HT1080 (cell line): ENCODE measurements at places on chromosomes 5 and 9. TPM values are rescaled to one million over a fixed set of nuclear protein-coding genes. Genes with fewer than 3 reads are reported as not detected.

GRCh38 chr5:67405755-67406154, 209.2 kb upstream of the CD180 start:
- no peak for DNase-seq

The ZNF608 gene
- total RNA-seq, result 0.70 and 0.96 TPM in 2 replicates

DNA sequence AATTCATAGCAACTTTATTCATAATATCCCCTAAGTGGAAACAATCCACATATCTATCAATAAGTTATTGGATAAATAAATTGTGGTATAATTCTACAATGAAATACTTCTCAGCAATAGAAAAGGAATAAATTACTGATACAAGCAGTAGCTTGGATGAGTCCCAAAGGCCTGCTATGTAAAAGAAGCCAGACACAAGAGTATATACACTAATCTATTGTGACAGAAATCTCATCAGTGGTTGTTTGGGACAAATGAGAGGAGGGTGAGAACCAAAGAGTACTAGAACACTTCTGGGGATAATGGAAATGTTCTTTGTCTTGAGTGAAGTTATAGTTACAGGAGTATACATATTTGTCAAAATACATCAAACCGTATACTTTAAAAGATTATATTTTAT, 119.3 kb downstream of the SNCAIP start:
- DNase-seq, result no peak

GRCh38 chr5:151251001-151251551, 1.9 kb upstream of the GM2A start:
- DNase-seq, result no peak

The CLIC3 gene
- 1.0 and 1.7 TPM in 2 replicates for total RNA-seq

The ELOVL7 gene
- 2.6 and 4.4 TPM in 2 replicates for total RNA-seq

GRCh38 chr5:57172466-57173318, 1.2 kb upstream of the GPBP1 start:
- peak; percentile 25 for DNase-seq

- peak; percentile 84 for DNase-seq
These were observed 88.0 kb upstream of the ELL2 start for GRCh38 chr5:96049398-96050272.

DNA sequence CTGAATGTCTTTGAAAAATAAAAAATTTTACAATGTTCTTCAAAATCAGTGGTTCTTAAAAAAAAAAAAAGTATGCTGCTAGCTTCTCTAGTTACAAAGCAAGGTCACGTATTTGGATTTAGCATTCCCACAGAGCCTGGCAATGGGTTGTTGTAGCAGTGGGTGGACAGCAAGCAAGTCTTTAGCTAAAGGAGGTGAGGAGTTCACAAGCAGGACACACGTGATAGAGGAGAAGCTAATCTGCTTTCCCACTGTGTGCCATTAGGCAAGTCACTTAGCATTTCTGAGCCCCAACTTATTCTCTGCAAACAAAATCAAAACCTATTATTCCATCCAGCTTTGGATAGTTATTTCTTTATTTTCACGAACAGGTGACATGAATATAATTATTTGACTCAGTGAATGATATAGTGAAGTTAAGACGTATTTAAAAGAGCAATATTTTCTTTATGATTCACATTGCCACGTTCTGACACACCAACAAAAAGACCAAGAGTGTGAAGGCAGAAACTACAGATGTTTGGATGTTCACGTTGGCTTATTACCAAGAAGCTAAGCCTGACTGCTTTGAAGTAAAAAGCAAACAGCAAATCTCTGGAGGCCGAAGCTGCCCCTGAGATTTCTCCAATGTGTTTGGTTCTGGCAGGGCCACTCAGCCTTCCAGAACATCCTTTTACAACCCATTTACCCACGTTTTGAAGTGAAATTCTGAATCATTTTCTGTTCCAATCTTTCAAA, 612.1 kb upstream of the CDH6 start:
- DNase-seq, result peak; percentile 8

The KCNV2 gene
- not detected in 2 replicates for total RNA-seq

GRCh38 chr5:96838201-96839070, 30.7 kb upstream of the ERAP1 start:
- DNase-seq, result no peak

DNA sequence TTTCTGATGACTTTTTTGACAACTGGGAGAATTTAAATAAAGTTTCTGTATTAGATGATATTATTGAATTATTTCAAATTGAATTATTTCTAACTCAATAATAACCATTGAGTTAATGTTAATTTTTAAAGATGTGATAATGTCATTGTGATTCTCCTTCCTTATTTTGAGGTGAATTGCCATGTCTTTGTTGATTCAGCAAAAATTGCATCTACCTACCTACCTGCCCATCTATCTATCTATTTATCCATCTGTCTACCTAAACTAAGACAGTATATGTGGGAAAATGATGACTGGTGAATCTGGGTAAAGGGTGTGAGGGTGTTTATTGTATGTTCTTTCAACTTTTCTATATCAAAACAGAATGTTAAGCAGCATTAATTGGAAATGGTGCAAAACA, 75.0 kb downstream of the G3BP1 start:
- DNase-seq, result no peak

DNA sequence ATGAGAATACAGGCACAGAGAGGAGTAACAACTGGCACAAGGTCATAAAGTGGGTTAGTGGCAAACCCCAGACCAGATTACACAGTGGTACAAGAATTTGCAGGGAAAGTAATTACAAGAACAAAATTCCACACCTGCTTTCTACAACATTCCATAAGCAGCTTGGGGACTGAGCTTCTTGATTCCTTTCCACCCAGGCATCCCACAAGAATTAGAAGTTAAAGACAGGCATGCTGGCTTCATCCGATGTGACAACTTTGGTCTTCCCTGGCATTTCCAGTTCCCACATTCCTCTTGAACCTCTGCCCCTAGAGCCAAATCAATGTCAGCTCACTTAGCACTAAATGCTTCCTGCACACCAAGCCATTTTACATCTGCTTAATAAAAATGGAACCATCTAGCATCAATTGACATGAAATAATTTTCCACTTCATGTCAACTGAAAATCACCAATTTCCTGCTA, 435.8 kb upstream of the PAPPA start:
- peak; percentile 60 for DNase-seq

The VCP gene
- 396 and 426 TPM in 2 replicates for total RNA-seq

The PCDHA7 gene
- total RNA-seq, result not detected in 2 replicates

The LCN10 gene
- not detected in 2 replicates for total RNA-seq

GRCh38 chr5:130727830-130728229, 437.2 kb downstream of the HINT1 start:
- DNase-seq, result no peak

DNA sequence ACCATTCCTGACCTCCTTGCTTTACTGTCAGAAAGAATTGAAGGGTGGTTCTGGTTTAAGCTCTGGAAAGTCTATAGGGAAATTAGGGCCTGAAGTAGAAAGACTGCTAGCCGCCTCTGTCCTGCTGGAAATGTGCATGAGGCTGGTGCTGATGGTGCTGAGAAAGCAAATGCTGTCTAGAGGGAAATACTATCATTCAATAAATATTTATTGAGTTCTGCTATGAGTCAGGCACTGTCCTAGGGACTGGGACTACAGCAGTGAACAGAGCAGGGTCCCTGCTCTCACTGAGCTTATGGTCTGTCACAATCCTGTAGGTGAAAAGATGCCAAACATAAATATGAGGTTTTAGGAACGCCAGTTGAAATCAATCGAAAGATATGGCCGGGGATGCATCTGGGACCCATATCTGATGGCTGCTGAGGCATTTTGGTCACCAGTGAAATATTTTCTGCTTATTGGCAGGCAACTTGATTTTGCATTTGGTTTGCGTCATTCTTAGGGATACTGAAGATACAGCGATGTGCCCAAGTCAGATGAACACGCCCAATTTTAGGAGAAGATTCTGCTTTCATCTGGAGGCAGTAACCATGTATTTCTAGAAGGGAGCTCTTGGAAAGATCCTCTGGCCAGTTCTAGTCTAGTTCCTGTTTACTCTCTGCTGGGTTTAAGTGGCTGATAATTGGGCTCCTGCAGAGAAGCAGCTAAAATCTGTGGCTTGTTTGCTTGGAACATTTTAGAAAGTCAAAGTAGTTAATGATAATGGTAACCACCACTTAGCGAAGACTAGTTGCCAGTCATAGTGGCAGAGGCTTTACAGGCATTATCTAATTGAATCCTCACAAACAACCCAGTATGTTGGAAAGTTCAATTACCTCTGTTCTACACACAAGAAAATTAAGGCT, 73.3 kb downstream of the INSYN2B start:
- DNase-seq, result no peak

The HRH2 gene
- total RNA-seq, result 2.8 and 4.1 TPM in 2 replicates

DNA sequence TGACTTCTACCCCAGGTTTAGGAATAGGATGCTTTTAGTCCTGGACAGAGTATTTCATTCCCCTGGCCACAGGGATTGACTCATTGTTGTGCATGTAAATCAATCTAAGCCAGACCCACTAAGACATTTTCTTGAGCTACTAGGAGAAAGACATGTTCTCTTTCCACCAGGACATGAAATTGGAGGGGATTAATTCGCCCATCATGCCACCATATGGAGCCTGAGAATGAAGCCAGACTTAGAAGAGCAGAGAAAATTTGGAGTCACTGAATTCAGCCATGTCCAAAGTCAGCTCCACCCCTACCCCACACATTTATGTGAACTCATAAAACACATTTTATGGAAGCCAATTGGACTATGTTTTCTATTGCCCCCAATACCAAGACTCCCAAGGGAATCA, 322.5 kb downstream of the NFIB start:
- no peak for DNase-seq

- DNase-seq, result no peak
These were observed 20.8 kb upstream of the TCERG1 start for GRCh38 chr5:146426305-146426704.

- no peak for DNase-seq
These were observed 3.2 kb upstream of the NRARP start for GRCh38 chr9:137305060-137305797.

The TAF9 gene
- 144 and 189 TPM in 2 replicates for total RNA-seq

DNA sequence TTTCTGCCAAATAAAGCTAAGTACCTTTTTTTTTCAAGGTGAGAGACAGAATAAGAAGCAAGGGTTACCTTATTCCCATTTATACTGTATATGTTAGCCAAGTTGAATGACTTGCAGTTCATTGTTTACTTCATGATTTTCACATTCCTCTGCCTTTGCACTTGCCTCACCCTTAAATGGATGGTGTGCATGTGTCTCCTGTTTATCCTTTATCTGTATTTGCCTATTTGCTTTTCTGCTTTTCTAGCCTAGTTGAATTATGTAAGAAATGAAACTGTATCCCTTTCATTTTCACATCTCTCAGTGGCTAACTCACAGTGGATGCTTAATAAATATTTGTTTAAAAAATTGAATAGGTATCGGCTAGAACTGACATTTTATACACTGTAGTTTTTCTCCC, 200.8 kb upstream of the ST8SIA4 start:
- no peak for DNase-seq

The GBGT1 gene
- total RNA-seq, result 0.13 and 0.21 TPM in 2 replicates

DNA sequence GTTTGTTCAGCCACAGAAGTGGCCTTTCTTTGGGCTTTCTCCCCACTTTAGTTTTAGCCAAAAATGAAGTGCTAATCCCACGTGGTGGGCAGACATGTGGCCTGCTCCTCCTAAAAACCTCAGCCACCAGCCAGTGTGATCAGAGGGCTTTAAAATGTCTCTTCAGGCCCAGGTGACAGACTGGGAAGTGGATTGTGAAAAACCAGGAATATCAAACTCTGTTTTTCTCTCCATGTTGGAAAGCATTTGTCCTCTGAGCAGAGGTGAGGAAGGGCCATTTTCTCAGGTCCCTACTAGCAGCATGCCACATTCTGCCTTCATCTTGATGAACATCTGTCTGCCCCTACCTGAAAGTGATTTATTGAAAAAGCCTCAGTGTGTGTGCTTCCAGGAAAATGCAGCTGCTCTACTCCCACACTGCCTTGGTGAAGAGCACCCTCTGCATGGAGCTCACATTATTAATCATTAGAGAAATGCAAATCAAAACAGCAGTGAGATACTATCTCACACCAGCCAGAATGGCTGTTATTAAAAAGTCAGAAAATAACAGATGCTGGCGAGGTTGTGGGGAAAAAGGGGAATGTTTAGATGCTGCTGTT, 181.2 kb upstream of the DMAC1 start:
- DNase-seq, result no peak

The CDC14B gene
- 5.2 and 8.2 TPM in 2 replicates for total RNA-seq

The NAIP gene
- 0.17 and 0.71 TPM in 2 replicates for total RNA-seq

The CDK9 gene
- 49.4 and 73.6 TPM in 2 replicates for total RNA-seq

GRCh38 chr9:15843316-15843715, 290.5 kb downstream of the CCDC171 start:
- no peak for DNase-seq

The LRRC19 gene
- not detected in 2 replicates for total RNA-seq

The VAV2 gene
- 9.8 and 12.5 TPM in 2 replicates for total RNA-seq

- no peak for DNase-seq
These were observed 72.1 kb upstream of the HSPB3 start for GRCh38 chr5:54383225-54383901.

DNA sequence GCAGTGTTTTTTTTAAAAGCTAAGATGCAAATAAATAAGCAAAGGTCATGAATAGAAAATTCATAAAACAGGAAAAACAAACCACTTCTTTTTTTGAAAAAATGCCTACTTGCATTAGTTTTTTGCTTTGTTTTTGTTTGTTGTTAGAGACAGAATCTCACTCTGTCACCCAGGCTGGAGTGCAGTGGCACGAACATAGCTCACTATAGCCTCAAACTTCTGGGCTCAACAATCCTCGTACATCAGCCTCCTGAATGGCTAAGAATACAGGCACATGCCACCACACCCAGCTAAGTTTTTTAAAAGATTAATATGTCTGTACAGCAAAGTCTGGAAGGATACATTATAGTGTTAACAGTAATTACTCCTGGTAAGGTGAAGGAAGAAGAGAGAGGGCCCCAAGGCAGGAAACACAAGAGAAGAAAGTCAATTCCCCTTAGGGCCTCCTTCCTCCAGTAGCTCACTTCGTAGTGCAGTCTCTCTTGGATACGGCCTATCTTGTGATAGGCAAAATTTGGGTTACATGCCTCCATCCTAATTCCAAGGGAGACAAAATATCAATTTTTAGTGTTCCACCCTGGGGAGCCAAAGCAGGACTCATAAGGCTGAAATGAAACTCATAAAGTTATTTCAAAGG, 15.3 kb downstream of the FAM169A start:
- no peak for DNase-seq

GRCh38 chr5:172469697-172470096, 15.4 kb upstream of the SH3PXD2B start:
- no peak for DNase-seq

DNA sequence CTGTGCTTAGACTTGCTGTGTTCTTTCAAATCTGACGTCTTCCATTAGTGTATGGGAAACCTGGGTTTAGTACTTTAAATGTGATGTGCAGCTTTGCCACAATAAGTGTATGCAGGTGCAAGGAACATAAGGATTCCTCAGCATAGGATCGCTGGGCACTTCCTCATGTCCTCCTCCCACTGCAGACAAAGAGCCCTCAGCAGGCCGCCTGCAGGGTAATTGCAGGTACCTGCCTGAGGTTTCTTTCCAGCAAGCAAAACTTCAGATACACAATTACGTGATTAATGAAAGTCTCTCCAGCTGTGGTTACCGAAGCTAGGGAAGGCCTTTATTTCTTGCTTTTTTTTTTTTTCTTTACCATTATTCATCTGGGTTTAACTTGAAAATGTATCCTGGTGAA, 233.1 kb downstream of the RFK start:
- DNase-seq, result no peak

The RANBP3L gene
- total RNA-seq, result 0.18 and 0.50 TPM in 2 replicates

GRCh38 chr5:145976431-145977155, 40.2 kb downstream of the SH3RF2 start:
- peak; percentile 95 for DNase-seq

- DNase-seq, result no peak
These were observed 17.1 kb downstream of the CAST start for GRCh38 chr5:96679293-96679692.
